ENCODE measurements at places on chromosomes 4 and X.

- DNase-seq, result no peak
Measured at GRCh38 chr4:152594057-152594456, 58.2 kb upstream of the FBXW7 start.

- DNase-seq, result no peak
Measured at GRCh38 chr4:145815626-145816025, 123.0 kb downstream of the ZNF827 start.

DNA sequence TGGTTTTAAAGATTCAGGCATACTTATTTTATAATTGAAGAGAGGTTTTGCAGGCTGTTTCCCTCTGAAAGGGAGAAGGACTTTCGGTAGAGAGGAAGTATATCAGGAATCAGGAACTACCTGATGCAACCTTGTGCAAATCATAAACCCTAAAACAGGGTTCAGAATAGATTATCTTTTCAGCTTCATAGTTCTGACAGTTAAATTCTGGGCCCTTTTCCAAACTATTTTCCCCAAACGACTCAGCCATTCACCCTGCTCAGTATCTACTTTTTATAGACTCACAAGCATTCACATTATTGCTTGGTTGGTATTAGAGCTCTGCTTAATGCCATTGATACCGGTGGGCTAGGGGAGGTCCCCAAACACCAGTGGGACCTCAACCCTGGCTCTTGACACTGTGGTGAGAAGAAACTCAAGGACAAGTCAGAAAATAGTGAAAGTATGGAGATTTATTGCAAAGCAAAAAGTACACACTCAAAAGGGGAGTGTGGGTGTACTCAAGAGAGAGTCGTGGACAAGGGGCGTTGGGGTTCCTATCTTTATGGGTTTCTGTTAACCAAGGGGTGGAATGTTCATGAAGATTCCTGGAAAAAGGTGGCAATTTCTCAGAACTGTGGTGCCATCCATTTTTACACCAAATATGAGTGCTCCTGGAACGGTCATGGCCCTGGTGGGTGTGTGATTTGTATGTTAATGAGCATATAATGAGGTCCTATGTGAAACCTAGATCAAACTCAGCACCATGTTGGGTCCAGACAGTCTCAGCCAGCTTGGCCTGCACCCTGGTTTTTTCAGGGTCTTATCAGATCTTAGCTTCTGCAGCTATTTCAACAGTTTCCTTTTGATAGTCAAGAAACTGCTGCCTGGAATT lies 238.3 kb downstream of the DCLK2 start:
- no peak for DNase-seq

DNA sequence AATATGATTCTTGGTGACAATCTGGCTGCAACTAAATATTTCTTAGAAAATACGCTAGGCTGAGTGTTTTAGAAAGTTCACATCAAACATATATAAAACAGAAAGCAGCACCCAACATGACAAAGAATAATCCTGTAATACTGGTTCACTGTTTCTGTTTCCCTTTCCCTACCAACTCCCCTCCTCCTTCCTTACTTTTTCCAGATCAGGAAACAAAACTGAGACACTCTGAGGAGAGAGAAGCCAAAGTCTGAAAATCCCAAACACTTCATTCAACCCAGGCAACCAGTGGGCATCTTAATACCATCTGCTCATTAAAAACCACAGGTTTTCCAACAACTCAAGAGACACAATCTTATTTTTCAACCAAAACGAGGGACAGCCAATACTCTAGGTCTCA lies 160.4 kb upstream of the MAP3K15 start:
- no peak for DNase-seq

GRCh38 chrX:9953396-9953795 lies 13.8 kb upstream of the CLDN34 start:
- DNase-seq, result no peak

DNA sequence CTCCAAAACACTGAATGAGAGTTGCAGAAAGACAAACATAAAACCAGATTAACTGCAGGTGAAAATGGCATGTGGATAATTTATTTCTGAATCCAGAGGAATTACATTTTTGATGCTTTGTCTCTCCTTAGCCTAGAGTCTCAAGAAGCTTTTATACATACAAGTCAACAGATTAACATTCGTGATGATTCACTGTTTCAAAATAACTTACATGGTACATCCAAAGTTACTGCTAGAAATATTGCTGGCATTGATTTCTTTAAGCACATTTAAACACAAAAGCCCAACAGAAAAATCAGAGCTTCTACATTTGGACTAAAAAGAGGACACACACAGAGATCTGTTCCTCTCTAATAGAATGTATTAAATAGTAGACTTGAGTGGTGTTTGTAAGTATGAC lies 105.6 kb downstream of the AMELX start:
- no peak for DNase-seq

- DNase-seq, result peak; percentile 19
Measured at GRCh38 chr4:32858971-32859370, 2138.8 kb downstream of the PCDH7 start.

DNA sequence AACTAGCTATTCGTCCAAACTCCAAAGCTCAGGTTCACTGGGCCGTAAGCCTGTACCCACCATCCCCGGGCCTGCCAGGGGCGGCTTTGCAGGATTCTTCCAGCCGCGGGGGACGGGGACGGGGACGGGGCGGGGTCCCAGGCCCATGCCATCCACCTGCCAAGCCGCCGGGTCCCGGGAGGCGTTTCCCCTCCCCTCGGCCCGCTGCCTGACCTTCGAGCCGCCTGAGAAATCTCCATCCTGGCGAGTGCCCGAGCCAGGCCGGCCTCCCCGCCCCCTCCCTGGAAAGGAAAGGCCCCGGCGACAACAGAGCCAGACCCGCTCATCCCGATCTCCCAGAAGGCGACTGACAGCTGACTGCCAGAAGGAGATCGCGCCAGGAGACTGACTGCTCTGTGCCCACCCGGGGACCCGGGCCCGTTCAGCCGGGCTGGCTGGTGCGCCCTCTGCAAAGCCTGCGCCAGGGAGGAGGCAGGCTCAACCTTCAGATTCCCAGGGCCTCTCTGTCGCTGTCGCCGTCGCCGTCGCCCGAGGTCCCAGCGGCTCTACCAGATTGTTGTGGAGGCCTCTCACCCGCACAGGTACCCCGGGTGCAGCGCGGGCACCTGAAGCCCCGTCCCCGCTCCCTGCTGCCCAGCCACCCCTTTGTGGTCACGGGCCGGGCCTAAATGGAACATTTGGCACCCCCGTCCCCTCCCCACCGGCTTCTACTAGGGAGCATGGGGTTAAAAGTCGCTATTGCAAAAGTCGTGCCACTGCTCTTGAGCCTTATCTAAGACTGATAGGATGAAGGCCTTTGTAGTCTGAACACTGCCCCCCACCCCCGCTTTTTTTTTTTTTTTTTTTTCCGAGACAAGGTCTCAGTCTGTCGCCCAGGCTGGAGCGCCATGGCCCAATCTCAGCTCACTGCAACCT lies at the start of gene RGN:
Gene RGN (plus strand): TSS at position 315 of the 915 bp plus-strand sequence. CDS start 2,702 bp downstream, outside the sequence.
- DNase-seq, result no peak

- no peak for DNase-seq
Measured at GRCh38 chr4:173333658-173334084, 487 bp downstream of the HMGB2 start.
